ENCODE measurements at places on chromosomes 1 and 21. TPM values are rescaled to one million over a fixed set of nuclear protein-coding genes. Genes with fewer than 3 reads are reported as not detected.

Gene FAM89A
- total RNA-seq = 41.4 TPM

Gene XCL1
- total RNA-seq = 0.90 TPM

Gene ERICH3
- not detected for total RNA-seq

Gene AHCTF1
- total RNA-seq = 28.8 TPM

Gene FAM72A
- total RNA-seq = 4.4 TPM

Gene COPA
- total RNA-seq = 142 TPM

Gene OR14K1
- total RNA-seq = not detected

Gene ACTA1
- total RNA-seq = not detected

Gene KCNH1
- total RNA-seq = not detected

Gene ZBTB7B
- 80.4 TPM for total RNA-seq

Gene PCAT6
- 0.81 TPM for total RNA-seq

Gene NBL1
- 218 TPM for total RNA-seq

Gene AMPD1
- not detected for total RNA-seq

Gene CFHR1
- not detected for total RNA-seq

Gene NUDT4B
- 1.8 TPM for total RNA-seq

Gene SYCP1
- not detected for total RNA-seq

Gene PRKAB2
- total RNA-seq = 12.3 TPM

Gene RGS5
- 93.1 TPM for total RNA-seq

Gene CR1L
- not detected for total RNA-seq

- DNase-seq = no peak
Measured at GRCh38 chr1:201603613-201604232, 64.8 kb downstream of the NAV1 start.

GRCh38 chr1:200372095-200372884, 37.5 kb downstream of the ZNF281 start:
- DNase-seq = no peak

GRCh38 chr1:179881642-179882252, 338 bp upstream of the TOR1AIP1 start:
- DNase-seq = no peak

DNA sequence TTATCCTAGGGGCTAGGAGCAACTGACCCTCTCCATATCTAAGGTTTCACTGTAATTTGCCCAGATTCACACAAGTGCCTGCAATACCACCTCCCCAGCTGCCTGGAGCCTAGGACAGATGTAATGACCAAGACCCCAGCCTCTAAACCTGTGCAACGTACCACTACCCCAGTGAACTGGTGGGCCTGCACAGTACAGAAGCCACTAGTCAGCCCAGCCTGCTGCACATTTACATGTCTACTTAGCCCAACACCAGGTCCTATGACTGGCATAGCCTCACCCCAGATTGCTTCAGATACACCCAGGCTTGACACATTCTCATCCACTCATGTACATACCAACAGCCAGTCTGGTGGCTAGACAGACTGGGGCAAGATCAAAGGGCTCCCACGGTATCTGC, 1336.6 kb downstream of the BRINP3 start:
- no peak for DNase-seq

- no peak for DNase-seq
Measured at GRCh38 chr1:214500340-214501055, 50.9 kb downstream of the PTPN14 start.

DNA sequence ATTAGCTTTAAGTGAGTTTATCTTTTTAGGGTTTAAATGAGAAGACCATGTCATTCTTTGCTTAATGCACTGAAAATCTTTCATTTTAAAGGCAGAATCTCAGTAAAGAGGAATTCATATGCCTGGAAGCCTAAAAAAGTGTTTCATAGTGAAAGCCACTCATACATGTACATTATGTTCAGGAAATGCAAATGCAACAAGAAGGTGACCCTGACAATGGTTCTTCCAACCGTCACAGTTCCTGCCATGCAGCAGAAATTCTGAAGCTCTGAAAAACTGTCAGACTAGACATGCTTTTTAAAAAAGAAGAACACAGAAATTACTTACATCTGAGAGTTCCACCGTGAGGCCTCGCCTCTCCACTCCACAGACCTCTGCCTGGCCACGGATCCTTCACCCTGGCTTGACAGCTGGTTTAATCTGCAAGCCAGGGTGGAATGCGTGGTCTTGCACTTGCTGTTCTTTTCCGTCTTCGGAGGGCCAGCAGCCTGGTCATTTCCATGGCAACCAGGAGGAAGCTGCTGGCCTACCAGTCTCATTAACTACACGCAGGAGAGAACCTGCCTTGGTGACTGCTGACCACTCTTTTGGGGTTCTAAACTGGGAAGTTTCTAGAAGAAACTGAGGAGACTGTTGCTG, 41.8 kb upstream of the PAXBP1 start:
- no peak for DNase-seq

DNA sequence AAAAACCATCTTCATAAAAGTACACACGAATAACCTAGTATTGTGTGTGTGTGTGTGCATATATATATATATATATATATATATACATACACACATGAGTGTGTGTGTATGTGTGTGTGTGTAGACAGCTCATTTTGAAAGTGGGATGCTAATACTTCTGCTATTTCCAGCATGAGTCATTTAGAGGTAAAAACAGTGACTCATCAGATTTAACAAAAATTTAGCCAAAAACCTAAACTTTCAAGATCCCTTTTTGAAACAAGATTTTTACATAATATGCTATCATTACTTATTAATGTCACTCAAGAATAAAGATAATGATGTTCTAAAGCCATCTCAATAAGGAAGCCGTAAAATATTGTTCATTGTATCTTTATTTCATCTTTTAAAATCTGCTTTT, 35.6 kb upstream of the ADGRL4 start:
- DNase-seq = no peak

DNA sequence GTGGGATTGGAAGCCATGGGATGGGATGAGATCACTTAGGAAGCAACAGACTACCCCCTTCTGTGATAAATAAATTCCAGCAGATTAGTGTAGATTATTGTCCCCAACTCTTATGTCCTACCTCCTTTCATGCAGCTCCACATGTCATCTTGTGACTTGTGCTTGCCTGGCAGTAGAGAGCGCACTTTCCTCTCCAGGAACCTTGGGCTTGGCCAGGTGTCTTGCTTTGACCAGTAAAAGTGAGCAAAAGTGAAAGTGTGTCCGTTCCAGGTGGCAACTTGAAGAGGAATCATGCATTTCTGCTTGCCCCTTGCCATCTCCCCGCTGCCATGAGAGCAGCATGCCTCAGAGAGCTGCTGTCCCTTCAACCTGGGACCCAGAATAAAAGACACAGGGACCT, 122.9 kb upstream of the ERG start:
- no peak for DNase-seq

- DNase-seq = no peak
Measured at GRCh38 chr21:41365377-41366107, 3.7 kb downstream of the MX2 start.

- DNase-seq = no peak
Measured at GRCh38 chr1:174652569-174653280, 205.0 kb downstream of the GPR52 start.

DNA sequence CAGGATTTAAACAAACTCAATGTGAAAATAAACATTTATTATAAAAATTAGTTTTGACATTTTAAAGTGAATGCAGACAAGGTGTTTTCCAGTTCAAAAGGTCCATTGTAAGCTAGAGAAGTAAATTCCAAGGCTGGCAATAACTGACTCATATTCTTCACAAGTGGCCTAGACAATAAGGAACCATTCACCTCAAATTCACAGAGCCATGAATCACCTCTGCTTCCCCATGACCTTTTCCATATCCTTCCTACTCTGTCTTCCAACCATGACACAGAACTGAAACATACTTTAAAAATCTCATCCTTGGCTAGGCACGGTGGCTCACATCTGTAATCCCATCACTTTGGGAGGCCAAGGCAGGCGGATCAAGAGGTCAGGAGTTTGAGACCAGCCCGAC, 24.8 kb downstream of the F11R start:
- DNase-seq = no peak

DNA sequence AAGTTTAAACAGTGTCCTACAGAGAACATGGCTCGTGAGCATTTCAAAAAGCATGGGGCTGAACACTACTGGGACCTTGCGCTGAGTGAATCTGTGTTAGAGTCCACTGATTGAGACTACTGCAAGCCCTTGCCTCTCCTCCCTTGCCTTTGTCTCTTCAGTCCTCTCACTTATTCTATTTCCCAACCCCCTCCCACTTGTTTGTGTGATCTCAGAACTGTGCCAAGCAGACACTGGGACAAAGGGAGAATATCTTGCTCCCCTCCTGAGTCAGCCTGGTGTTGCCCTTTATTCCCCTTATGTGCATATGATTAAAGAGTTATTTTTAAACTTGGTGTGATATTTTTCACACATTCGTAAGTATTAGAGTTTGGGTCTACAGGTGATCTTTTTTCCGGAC, 11.1 kb upstream of the RPRD2 start:
- no peak for DNase-seq

- no peak for DNase-seq
Measured at GRCh38 chr1:37403166-37403565, 71.2 kb upstream of the ZC3H12A start.

- DNase-seq = no peak
Measured at GRCh38 chr1:23787701-23788100, 3.2 kb upstream of the LYPLA2 start.

DNA sequence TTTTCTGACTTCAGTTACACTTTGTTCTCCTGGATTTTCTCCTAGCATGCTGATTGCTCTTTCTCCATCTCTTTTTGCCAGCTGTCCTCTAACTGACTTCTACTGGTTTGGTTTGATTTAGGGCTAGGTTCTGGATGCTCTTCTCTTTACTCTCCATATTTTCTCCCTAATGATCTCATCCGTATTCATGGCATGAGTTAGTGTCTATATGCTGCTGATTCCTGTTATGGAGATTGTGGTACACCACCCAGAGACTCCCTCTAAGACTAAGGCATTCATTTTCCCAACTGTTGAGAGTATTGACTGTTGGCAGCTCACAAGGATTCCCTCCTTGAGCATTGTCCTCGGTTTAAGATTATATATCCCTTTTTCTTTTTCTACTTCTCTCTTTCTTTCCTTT, 28.9 kb downstream of the S1PR1 start:
- no peak for DNase-seq

DNA sequence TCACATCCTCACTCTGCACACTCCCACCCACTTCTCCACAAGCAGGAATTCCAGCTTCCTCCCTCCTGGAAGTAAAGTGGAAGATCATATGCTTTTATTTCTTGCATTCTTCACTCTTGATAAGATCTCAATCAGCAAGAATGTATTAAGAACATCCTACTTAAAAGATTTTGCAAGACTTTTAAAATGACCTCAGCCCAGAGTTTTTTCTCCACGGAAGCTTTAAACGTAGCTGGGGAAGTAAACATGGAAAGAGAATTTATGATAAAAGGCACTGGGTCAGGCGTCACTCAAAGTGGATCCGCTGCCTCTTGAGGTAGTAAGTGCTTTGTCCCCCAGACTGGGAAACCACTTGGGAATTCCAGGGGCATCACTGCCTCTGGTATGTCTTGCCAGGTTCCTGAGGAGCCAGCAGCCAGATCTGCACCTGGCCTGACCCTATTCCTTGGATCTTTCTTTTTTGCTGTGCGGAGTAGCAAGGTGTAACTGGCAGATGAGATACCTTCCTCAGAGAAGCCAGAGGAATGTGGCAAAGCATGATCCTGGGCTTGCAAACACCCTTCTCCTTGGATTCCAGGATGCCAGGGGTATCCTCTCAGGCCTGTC, 33.9 kb downstream of the CDK18 start:
- no peak for DNase-seq

DNA sequence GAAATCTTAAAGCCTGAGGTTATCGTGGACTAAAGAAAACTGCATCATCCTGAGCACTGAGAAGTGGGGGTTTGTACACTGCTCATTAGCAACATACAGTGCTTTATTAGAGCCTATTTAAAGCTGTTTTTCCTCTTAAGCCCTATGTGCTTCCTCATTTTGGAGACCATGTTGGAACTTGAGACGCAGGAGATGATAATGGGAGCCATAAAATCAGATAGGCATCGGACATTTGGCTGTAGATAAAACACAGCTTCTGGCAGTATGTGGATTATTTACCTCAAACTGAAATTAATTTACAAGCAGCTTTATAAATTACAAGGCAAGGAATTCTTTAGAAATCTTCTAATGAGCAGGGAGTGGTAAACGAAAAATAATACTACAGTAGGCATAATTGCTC, 147.7 kb upstream of the IVNS1ABP start:
- no peak for DNase-seq

GRCh38 chr1:211788626-211789025, 41.9 kb downstream of the LPGAT1 start:
- no peak for DNase-seq

- no peak for DNase-seq
Measured at GRCh38 chr1:243438815-243439214, 183.0 kb downstream of the SDCCAG8 start.

DNA sequence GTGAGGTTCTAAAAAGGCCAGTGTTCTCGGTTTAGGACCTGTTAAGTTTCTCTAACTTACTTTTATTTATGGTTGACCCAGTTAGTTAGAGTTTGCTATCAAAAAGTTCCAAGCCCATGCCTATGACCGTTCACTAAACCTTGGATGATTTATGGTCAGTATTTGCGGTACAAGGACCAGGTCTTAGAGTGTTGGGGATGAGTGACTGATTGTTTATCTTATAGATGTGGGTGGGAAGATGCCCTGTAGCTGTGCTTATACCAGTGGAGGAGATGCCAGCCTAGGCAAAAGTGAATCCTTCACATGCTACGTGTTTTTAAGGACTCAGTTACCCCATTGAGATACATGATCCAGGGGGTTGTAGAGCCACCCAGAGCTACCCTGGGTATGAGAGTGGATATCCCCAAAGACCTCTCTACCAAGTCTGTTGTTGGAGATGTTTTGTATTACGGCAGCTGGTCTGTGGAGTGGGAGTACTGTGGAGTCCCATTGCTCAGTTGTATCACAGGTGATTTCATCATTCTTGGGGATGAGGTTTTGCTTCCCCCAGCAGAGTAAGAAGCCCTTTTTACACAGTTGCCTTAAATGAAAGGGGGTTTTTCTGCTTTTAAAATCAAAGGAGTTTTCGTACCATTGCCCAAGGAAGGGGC, 2.1 kb downstream of the SLC22A15 start:
- no peak for DNase-seq

DNA sequence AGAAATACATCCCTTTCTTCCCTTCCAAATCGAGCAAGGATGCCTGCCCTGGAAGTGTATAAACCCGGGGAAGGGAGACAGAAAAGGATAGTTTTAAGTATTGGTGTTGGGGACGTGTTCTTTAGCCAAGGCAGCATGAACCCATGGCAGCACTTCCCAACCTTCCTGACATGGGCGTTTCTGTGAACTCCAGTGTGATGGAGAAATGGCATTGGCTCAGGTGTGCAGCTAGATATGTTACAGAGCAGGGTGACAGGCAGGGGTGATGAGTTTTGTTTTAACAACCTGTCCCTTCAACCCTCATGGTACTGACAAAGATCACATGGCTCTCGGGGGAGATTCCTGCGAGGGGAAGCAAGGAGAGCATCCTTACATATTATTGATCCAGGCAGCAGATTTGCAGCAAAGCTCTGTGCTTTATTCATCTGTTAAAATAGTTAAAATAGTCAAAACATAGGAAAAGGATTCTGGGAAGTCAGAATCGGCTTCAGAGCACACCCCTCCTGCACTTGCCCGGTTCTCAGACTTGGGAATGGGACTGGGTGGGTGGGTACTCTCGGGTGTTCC, 4.0 kb downstream of the MX1 start:
- DNase-seq = no peak
